ENCODE measurements at places on chromosomes 5 and 9.

DNA sequence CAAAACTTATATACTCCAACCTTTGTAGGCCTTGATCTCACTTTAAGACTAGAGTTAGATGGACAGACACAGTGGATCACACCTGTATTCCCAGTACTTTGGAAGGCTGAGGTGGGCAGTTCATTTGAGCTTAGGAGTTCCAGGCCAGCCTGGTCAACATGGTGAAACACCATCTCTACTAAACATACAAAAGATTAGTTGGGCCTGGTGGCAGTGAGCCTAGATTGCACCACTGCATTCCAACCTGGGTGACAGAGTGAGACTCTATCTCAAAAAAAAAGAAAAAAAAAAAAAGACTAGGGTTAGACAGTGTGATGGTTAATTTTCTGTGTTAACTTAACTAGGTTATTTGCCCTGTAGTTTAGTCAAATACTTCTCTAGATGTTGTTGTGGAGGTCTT lies 74.1 kb downstream of the CFAP95 start:
- no peak for DNase-seq

GRCh38 chr9:114914139-114914538 lies 16.3 kb downstream of the TNFSF8 start:
- DNase-seq: no peak

DNA sequence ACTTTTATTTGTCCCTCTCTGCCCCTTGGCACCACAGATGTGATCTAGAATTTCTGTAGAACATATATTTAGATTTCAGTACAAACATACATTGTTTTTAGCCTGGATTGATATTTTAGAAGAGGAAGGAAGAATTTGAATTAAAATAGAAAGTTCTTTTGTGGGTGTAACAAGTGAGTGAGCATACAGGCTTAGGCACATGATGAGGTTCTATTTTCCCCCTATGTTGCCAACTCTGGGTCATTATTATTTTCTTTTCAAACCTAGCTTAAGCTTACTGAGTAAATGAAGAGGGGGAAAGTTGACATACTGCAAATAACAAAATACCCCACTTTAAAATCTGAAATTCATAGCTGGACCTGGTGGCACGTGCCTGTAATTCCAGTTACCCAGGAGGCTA lies 102.9 kb downstream of the GCNT1 start:
- no peak for DNase-seq

GRCh38 chr9:26811106-26811505 lies 81.5 kb downstream of the CAAP1 start:
- DNase-seq: no peak

GRCh38 chr9:134317790-134318414 lies 8.4 kb upstream of the RXRA start:
- DNase-seq: peak; percentile 98

DNA sequence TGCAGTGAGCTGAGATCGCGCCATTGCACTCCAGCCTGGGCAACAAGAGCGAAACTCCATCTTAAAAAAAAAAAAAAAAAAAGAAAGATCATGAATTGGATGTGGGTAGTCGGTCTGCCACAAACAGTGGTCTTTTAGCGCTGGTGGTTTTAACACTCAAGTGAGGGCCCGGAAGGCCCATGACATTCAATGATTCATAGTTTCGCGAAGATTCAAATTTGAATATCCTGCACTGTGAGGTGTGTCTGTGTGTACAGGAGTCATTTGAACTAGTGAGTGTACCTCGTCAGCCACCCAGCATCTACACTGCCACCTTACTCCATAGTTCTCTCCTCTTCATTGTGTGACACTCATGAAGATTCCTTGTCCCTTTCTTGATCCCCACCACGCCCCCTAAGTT lies 41.3 kb downstream of the CFAP77 start:
- DNase-seq: no peak

Measured in fibroblast of skin of abdomen (primary cell).